ENCODE measurements at places on chromosomes 6 and 20. TPM values are rescaled to one million over a fixed set of nuclear protein-coding genes. Genes with fewer than 3 reads are reported as not detected.

DNA sequence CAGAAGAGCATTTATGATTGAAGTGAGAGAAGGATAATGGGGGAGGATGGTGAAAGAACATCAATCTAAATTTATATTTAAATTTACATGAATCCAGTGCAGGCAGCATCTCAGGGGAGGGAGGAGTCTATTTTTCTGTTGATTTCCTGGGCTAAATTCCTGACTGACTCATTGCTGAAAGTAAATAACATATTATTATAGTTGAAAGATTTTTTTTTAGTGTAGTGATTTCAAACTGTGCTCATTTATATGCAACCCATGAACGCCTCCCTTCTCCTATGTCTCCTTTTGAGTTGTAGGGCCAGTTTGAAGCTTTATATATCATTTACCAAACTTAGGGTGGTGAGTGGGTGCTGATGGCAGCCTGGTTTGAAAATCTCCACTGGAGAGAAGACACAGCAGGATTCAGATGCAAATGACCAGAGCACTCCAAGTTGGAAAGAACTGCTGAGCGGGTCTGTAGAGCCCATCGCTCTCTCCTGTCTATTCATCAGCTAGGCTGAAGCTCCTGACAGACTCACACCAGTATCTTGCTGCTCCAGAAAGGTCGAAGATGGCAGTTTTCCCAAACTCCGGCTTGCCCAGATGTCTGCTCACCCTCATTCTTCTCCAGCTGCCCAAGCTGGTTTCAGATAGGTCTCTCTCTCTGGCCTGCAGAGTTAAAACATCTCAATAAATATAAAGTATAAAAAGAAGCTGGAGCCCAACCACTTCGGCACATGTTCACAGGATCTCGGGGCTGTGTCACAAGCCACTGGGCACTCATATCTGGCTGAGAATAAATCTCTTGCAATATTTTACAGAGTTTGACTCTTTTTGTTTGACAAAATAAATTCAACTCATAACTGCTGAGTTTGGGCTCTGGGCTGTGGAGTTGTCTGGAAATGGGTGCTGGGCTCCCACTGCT is 18.3 kb downstream of the BTN2A1 start:
- DNase-seq = no peak

Gene MSH5
- 46.7 TPM for total RNA-seq

DNA sequence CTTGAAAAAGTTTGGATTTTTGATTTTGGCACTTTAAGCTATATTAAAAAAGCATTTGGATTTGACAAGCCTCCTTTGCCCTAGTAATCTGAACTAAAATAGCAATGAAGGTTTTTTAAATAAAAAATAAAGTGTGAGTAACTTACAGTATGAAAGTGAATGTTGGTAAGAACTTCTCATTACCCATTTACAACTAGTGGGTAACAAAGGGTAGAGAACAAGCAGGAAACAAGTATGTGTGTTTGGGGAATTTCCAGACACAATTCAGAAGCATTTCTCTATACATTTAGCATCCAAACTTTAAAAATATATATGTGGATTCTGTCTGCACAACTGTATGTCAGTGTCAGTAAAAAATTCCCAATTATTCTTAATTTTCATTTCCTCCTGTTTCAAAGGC is 2.9 kb downstream of the TMEM30A start:
- no peak for DNase-seq

Gene CAGE1
- not detected for total RNA-seq

- no peak for DNase-seq
Measured at GRCh38 chr20:47765691-47766594, 19.3 kb downstream of the SULF2 start.

DNA sequence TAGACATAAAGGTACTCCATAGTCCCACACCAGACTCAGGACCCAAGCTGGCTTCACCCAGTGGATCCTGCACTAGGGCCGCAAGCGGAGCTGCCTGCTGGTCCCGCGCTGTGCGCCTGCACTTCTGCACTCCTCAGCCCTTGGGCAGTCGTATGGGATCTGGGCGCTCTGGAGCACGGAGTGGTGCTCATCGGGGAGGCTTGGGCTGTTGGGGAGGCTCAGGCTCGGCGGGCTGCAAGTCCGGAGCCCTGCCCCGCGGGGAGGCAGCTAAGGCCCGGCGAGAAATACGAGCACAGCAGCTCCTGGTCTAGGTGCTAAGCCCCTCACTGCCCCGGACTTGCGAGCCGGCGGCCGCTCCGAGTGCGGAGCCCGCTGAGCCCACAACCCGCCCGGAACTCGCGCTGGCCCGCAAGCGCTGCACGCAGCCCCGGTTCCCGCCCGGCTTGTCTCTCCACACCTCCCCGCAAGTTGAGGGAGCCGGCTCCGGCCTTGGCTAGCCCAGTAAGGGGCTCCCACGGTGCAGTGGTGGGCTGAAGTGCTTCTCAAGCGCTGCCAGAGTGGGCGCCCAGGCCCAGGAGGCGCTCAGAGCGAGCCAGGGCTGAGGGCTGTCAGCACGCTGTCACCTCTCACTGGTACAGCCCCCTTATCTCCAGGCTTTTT is 33.4 kb upstream of the GCNT2 start:
- DNase-seq = no peak

- no peak for DNase-seq
Measured at GRCh38 chr6:159169193-159169555, at the start of gene FNDC1. TSS of gene FNDC1 (plus strand) at chr6:159169400. CDS start at chr6:159169597, 197 bp downstream.

GRCh38 chr6:46882645-46883044 is 39.1 kb downstream of the ADGRF5 start:
- no peak for DNase-seq

DNA sequence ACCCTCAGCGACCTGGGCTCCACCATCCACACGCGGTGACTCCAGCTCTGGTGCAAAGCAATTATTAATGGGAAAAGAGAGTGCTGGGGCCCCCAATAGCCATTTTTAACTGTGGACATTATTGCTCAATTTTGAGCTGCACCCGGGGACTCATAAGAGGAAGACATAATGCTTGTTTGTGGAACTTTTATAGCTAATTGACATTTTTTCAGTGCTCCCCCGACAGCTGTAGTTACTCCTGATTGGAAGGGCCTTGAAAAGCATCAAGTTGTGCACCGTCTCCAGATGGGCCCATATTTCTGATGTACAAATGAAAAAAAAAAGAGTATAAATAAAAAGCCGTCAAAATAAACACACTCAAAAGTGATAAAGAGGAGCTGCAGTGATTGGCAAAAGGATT is 327.0 kb downstream of the KIF16B start:
- no peak for DNase-seq

GRCh38 chr20:10550204-10551118 is 115.4 kb downstream of the SLX4IP start:
- DNase-seq = no peak

DNA sequence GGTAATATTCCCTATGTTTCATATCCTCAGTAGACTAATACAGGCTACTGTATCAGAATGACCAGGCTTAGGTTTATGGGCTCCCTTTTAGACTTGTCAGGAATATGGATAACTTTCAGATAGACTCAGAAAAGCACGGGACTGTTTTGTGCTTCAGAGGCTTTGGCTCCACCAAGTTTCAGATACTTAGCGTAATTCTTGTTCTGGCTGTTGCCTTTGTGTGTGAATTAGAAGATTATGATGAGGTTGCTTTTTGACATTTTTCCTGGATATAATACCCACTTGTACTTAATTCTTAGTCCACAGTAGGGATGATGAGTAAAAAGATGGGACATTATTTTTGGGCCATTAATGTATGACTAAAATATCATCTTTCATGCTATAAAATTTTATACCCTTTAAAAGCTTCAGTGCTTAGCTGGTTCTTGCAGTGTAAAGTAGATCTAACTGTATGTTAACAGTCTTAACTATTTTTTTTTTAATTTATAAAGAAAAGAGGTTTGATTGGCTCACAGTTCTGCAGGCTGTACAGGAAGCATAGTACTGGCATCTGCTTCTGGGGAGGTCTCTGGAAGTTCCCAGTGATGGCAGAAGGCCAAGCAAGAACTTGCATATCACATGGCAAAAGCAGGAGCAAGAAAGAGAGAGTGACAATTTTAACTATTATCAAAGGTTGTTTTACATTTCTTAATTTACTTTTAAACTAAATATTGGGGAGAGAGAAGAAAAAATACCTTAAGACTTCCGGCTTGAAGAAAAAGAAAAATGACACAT is 120.7 kb downstream of the ZFAND3 start:
- no peak for DNase-seq

DNA sequence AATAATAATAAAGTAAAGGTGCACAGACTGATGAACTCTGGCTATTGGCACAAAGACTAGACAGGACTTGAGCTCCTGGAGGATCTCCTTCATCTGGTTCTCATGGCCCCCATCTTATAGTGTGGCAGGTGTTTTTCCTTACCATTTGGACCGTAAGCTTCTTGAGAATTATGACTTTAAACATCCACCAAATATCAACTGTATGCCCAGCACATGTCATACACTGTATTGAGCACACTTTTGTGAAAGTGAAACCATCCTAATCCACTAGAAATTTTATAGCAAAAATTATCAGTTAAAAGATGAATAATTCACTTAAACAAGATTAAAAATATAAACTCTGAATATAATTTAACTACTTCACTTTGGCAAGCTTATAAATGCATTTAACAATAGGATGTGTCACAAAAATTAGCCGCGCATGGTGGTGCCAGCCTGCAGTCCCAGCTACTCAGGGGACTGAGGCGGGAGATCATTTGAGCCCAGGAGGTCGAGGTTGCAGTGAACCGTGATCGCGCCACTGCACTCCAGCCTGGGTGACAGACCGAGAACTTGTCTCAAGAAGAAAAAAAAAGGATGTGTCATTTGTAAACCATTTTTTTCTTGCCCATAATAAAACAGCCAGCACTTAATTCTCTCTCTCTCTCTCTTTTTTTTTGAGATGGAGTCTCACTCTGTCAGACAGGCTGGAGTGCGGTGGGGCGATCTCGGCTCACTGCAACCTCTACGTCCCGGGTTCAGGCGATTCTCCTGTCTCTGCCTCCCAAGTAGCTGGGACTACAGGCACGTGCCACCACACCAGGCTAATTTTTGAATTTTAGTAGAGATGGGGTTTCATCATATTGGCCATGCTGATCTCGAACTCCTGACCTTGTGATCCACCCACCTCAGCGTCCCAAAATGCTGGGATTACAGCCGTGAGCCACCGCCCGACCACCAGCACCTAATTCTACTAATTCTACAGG is 9.1 kb downstream of the HIVEP2 start:
- no peak for DNase-seq

DNA sequence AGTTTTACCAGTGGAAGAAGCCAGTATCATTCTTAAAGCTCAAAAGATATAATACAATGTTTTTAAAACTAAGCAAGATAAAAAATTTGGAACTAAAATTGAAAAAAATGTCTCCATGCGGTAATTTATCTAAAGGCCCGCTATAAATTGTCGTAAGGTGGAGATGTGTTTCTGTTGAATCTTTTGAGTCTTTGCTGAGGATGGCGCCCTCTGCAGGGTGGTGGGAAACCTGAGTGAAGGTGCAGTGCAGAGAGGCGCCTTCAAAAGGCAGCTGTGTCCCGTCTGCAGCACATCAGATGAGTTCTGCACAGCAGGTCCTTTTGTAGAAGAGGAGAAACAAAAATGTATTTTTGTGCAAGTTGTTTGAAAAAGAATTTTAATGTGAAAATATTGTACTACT is 29.4 kb upstream of the KIF25 start:
- no peak for DNase-seq

Gene CRYBG1
- total RNA-seq = 17.3 TPM

DNA sequence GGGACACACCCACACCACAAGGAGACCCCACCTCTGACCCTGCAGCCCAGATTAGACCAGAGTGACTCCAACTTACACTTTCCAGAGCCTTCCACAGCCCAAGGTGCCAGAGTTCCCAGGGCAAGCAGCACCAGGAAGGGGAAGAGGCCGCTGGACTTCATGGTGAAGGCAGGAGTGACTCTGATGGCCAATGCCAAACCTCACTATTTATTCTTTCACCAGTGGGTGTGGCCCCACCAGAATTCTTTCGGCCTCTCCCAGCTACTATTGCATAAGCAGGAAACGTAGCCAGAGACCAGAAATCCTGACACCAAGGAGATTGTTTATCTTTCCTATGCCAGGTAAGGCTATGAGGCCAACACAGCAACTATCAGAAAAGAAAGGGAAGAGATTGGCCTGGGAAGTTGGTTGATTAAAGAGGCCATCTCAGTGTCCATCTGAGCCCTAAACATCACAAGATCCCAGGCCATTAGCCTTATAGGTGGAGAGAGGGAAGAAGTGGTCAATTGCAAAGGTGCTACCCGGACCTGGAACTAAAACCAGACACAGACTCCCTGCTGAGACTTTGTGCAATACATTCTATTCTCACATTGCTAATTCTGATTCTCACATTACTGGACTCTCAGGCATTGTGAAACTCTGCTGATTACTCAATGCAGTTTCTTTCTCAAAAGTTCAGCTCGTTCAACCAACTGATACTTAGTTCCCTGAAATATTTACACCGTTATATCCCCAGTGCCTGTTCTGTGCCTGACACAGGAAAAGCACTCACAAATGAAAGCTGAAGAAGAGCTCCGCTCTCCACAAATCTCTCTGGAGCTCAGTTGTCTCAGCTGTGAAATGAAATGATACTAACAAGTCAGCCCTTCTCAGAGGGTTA is at the start of gene SLPI:
Gene SLPI, minus strand, starts transcription at position 182 of the 880 bp plus-strand sequence. Its CDS starts 21 bp downstream, at position 161.
- DNase-seq = no peak

DNA sequence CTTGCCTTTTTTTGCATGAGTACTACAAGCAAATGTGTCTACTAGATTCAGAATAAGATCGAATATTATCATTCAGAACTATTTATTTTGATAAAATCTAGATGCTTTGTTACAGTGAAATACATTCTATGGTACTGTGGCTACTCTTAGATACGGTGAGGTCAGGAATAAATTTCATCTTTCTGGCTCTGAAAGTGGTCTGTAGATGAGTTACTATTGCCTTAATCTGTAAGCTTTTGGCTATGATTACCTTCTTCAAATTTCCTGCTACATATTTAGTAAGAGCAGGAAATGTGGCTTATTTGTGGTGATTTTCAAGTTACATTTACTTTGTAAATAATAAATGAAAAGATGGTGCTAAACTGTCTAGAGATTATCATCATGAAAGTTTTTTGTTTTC is 50.0 kb downstream of the SCAF8 start:
- DNase-seq = no peak

Gene RIPPLY2
- 1.6 TPM for total RNA-seq

DNA sequence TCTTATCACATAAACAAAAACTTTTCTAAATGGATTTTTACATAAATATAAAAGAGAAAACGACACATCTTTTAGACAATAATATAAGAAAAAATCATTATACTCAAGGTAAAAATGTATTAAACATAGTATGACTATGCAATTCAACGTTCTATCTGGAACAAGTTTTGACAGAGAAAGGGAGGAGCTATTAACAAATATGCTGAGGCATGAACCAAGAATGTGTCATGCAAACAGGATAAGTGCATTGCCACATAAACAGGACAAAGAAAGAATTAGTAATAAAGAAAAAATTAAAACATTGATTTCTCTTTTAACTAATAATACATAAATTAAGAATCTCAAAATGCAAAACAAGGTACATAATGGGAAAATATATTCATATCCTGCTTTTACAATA is 1353.4 kb upstream of the GJE1 start:
- DNase-seq = no peak

Gene TRIM10
- 0.17 TPM for total RNA-seq

- no peak for DNase-seq
Measured at GRCh38 chr20:1664911-1665310, 7.3 kb upstream of the SIRPG start.

Gene RFX6
- 23.9 TPM for total RNA-seq

GRCh38 chr6:98838975-98839374 is 4.6 kb downstream of the POU3F2 start:
- DNase-seq = no peak

Gene FHL5
- total RNA-seq = 0.14 TPM
